ENCODE measurements at places on chromosomes 16 and 17. TPM values are rescaled to one million over a fixed set of nuclear protein-coding genes. Genes with fewer than 3 reads are reported as not detected.

DNA sequence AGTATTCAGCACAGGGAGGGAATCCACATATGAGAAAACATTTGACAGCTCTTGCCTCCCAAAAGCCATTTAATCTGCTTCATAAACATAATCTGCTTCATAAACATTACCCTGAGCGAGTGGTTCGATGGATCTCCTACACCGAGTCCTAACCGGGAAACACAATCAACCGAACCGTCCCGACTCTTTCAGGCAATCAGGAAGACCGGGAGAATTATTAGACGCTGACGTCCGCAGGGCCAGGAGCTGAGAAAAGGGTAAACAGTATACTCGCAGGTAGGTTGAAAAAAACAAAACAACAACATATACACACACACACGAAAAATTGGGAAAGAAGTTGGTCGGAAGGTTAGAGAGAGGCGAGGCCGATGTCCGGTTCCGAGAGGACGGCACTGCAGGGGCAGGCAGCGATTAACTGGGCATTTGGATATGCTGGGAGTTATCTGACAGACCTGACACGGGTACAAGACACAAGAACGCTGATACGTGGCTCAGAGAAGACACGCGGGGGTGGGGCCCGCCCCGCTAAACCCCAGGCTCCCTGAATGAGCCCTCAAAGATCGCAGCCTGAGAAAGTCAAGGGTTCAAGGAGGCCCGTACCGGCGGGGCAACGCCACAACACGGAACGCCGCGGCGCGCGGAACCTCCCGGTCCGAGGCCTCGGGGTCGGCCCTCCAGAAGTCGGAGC lies 585 bp downstream of the AP1G1 start:
- no peak for DNase-seq

DNA sequence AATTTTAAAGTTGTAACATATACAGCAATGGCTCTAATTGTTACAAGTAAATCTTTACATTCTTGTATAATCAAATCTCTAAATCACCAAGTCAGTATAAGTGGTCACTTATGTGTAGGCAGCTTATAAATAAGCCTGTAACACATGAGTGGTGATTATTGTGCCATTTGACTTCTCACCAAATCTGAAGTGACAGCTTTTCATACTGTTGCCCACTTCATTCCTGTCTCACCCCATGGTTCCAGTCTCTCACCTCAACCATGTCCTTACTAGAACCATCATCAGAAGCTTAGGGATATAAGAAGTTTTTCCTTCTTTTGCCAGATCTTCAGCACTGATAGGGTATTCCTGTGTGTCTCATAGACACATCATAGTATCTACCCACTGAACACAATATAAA lies 23.5 kb downstream of the TNRC6A start:
- DNase-seq, result no peak

DNA sequence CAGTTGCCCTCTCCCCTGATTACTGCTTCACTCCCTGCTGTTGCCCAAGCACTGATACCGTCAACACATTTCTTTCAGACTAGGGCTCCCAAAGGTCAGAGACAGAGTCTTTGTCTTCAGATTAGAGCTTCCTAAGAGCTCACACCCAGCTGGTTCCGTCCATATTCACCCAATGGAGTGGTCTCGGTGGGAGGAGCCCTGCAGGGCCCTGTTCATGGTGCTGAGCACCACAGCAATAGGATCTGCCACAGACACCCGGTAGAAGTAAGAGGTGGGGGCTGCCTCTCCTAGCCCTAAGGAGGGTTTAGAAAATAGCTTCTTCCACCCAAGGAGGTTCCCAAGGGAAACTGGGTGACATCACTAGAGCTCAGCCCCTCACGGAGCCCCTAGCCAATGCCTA lies 128.3 kb downstream of the CCDC144A start:
- DNase-seq, result no peak

- no peak for DNase-seq
These were observed 252.9 kb downstream of the GRIN2A start for GRCh38 chr16:9929313-9929712.

DNA sequence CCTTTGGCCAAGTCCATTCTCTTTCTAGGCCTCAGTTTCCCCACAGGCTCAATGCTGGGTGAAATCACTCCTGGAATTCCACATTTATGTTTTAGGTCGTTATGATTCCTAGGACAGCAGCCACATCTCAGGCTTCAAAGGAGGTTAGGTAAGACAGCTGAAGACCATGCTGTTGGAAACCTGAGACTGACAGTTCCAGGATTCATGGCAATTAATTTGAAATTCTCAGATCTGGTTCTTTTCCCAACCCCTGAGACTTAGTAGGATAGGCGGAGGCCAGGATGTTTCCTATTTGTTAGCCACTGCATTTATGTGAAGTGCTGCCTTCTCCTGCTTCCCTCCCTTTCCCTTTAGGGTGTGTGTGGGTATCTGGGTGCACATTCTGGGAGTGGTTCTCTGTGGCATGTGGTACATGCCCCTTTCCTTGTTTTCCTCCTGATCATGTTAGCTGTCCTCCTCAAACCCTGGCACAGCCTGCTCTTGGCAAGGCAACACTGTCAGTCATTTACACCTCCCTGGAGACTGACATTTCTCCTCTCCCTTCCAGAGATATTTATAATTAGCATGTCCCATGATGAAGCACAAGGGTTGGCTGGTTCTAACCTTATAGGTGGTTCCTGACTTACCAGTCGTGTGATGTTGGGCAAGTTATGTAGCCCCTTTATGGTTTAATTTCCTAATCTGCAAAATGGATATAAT lies 91.4 kb upstream of the SALL1 start:
- DNase-seq, result no peak

GRCh38 chr16:19223235-19224170 lies 55.5 kb downstream of the SYT17 start:
- DNase-seq, result no peak

DNA sequence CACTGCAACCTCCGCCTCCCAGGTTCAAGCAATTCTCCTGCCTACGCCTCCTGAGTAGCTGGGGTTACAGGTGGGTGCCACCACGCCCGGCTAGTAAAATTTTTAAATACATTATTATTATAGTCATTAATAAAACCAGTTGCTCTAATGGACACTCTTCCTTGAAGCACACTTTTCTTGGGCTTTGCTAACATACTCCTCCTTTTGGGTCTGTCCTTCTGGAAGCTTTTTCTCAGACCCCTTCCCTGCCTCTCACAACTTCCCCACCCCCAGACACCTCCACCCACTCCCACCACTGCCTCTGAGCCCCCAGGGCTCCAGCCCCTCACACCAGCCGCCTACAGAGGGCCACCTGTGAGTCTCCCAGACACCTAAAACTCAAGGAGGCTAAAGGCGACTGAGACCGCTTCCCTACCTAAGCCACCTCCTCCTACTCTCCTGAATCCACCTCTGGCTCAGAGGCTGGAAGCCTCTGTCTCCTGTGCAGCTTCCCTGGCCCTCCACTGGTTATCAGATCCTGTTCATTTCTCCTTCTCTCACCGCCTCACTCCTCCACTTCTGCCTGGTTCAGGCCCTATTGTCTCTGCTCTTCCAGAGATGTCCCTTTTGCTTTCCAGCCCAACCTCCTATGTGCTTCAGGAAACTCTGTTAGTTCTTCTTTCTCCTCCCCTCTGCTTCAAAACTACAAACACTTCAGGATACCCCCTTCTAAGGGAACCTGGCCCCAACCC lies 2.1 kb upstream of the CUEDC1 start:
- no peak for DNase-seq

- DNase-seq, result no peak
These were observed 459.3 kb downstream of the HS3ST3B1 start for GRCh38 chr17:14760212-14760611.

The PTGES3L gene
- polyA plus RNA-seq, result 3.2 TPM

The TERB1 gene
- not detected for polyA plus RNA-seq

GRCh38 chr17:59767176-59767575 lies 59.7 kb downstream of the VMP1 start:
- no peak for DNase-seq

The ZFP3 gene
- polyA plus RNA-seq, result 14.9 TPM

DNA sequence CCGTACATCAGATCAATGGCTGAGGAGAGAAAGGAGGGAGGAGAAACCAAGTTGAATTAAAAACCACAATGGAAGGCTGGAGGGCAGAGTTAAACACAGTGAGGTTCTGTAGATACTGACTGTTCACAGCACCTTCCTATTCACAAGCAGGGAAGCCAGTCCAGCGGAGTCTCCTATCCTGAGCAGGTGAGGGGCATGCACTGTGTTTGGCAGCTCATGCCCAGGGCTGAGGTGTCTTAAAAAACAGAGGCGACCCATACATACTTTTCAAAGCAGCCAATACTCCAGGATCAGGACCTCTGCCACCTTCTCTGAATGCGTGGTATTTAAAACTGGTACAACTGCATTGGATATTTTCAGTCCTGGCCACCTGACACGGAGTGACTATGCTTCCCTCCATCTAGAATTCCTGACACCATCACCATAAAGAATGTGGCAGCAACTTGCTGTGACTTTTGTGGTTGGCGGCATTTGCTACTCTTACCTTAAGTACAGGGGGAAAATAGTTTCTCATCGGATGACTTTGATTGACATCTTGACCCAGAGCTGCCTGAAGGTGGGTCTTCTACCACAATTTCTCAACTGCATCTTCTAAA lies 21.5 kb downstream of the USP22 start:
- DNase-seq, result no peak

The LYRM1 gene
- 48.2 TPM for polyA plus RNA-seq

- no peak for DNase-seq
These were observed 41.8 kb downstream of the GAS7 start for GRCh38 chr17:10156599-10156947.

The PDE6G gene
- polyA plus RNA-seq, result 10.0 TPM

DNA sequence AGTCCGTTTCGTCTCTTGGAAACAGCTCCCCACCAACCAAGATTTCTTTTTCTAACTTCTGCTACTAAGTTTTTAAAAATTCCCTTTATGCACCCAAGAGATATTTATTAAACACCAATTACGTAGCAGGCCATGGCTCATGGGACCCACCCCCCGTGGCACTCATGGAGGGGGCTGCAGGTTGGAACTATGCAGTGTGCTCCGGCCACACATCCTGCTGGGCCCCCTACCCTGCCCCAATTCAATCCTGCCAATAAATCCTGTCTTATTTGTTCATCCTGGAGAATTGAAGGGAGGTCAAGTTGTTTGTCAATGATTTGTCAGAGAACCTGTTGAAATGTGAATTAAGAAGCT lies 48.2 kb downstream of the IL21R start:
- no peak for DNase-seq

The SPN gene
- 1.9 TPM for polyA plus RNA-seq

DNA sequence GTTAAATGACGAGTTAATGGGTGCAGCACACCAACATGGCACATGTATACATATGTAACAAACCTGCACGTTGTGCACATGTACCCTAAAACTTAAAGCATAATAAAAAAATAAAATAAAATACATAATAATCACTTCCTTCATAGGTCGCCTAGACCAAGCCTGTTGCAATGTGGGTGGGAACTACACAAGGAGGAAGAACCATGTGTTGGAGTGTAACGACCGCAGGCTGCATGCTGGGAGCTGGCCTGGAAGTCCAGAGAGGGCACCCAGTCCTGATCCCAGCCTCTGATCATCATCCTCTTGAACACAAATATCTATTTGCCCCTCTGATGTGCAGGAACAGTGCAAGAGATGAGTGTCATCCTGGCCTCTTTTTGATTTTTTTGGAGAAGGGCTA lies 224.7 kb upstream of the ASIC2 start:
- no peak for DNase-seq

The SULT1A2 gene
- polyA plus RNA-seq, result 3.1 TPM

GRCh38 chr16:26889740-26890139 lies 177.0 kb upstream of the C16orf82 start:
- no peak for DNase-seq

GRCh38 chr16:79767421-79768275 lies 167.1 kb upstream of the MAF start:
- DNase-seq, result no peak

The SLC13A2 gene
- polyA plus RNA-seq, result 16.7 TPM
